ENCODE measurements at places on chromosomes 4 and X.

DNA sequence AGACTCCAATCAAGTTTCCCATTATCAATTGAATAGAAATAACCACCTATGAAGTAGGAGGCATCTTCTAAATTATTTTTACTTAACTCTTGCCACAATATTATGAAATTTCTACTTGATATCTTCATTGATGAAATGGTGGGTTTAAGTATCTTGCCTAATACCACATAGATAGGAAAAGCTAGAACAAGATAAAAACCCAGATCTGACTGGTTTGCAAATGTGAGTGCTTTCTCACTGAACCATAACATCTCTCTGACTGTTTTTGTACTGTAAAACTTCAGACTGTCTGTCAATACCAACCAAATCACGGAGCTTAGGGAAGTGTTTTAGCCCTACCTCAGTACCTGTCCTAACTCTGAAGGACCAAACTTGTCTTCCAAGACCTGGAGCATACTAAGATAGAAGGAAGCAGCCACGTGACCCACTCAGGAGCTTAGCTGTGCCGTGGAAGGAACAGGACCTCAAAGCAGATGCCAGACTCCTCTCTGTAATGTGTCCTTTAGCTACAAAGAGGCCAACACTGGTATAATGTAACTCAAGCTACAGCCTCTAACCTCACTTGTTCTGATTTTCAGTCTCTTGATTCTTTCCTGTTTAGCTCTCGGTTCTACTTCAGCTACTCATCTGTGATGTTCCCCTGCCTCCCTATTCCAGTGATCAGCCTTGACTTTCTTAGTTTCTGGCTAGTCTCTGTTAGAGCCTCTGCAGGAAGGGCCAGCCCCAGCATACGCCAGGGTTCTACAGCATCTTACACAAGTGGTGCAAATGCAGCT, 84.4 kb downstream of the LRP2BP start:
- DNase-seq, result no peak

DNA sequence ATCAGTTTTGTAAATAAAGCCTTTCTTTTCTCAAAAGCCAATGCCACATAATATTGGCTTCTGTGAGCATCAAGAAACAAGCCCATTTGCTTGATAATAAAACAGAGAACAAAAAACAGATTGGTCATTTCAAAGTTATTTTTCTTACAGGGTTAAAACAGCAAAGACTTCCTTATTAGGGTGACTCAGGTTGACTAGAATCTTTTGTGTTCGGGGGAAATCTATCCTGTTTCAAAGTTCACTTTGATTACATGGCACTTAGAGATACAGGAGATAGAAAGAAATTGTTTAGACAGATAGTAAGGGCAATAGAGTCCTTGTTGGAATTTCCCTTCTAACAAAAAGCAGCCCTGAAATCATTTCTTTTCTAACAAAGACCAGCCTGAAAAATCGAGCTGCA, 170.0 kb upstream of the GLRA2 start:
- no peak for DNase-seq

GRCh38 chrX:15854080-15854655, 445 bp downstream of the AP1S2 start:
- DNase-seq, result no peak

DNA sequence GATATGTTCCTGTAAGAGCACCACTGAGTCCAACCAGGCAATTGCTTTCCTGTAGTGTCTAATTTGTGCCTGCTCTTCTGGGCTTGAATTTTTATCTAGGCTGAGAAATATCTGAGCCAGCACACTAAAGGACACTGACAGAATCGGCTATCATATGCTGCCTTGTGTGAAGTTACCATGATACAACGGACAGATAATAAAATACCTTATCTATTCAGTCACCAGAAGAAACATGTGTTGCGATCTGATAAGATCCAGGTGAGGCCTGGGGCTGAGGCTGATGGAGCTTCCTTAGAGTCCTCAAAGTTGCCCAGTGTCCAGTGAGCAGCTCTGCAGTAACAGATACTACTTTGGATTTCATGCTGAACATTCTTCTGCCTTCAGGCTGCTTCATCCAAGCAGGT, 111.8 kb downstream of the ZNF518B start:
- no peak for DNase-seq

GRCh38 chr4:4890574-4891255, 31.2 kb downstream of the MSX1 start:
- no peak for DNase-seq

DNA sequence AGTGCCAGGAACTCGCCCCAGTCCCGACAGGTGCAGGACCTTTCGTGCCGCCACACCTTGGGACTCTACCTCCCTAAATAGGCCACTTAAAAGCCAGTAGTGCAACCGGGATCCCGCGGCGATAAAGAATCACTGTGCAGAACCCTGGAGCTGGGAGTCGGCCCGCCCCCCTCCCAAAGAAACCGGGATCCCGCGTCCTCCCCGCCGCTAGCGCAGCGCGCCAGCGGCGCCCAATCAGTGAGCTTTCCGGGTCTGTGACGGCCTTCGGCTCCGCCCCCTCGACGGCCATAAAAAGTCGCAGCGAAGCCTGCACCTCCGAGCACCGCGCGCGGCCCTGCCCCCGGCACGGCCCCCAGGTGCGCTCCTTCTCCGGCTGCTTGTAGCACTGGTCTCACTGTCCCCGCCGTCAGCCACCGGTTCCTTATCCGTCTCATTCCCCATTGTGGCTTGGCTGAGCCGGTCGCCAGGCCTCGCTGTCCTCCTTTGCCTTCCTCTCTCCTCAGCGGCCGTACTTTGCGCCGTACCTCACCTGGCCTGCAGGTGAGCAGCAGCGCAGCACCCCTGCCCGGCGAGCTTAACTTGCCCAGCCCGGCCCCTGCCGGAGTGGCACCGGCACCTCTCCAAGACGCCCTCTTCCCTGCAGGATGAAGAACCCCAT, at the start of gene LRAT:
LRAT (plus strand) TSS at position 318 of the 658 bp plus-strand sequence; CDS start at position 645, 327 bp downstream.
- DNase-seq, result no peak

DNA sequence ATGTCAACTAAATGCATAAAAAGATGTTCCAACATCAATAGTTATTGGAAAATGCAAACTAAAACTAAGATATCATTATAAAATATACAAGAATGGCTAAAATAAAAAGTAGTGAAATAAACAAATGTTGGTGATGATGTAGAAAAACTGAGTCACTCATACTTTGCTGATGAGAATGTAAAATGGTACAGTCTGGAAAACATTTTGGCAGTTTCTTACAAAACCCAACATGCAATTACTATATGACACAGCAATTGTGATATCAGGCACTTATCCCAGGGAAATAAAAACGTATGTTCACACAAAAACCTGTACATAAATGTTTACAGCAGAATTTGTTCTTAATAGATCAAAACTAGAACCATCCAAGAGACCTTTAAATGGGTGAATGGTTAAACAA, 182.6 kb downstream of the RTL9 start:
- peak; percentile 10 for DNase-seq

- DNase-seq, result no peak
These were observed 150.4 kb downstream of the TRIML1 start for GRCh38 chr4:188289531-188290125.

DNA sequence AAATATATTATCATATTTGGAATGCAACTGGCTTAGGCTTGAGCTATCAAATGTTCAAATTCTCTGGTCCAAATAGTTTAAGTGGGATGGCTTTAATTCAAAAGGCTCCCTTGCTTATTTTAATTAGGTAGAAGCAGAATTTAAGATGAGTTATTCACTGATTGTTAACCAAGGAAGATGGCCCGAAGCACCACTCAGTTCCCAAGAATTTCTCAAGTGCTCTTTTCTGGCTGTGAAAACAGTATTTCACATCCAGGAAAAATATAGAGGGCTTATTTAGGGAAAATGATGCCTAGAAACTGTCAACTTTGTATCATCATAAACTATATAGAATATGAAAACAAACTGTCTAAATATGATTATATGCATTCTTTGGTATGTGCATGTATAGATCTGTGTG, 246.5 kb upstream of the SFRP2 start:
- DNase-seq, result peak; percentile 40

GRCh38 chrX:150161193-150161592, 201.9 kb upstream of the MAMLD1 start:
- no peak for DNase-seq

DNA sequence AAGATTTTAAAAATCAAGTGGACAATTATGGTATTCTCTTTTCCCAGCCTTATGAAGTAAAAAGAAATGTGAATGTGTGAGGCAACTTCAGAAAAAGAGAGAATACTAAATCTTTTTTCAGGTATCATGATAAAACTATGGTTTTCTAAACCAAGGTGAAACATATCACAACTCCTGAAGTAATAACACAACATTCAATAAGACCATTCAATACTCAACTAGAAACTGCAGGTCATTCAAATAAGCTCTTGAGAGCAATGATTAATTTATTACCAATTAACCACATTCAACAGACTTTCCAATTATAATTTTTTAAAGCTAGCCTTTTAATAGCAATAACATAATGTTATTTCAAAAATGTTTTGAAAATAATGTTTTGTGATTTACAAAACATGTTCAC, 35.8 kb downstream of the SLC10A7 start:
- DNase-seq, result no peak

DNA sequence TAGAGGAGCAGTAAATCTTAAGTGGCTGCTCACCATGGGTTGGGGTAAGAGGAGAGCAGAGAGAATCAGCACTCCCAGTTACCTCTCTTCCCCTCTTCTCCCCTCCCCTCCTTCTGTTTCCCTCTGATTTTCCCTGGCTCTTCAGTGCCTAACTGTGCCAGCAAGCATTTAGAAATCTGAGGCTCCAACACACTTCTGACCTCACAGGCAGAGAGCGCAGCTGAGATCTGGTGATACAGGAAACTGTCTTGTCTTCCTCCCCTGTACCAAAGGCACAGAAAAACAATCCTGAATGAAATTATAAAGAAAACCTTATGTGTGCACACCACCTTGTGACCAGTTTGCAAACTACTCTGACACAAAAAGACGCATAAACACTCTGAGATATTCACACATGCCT, 82.4 kb upstream of the SMIM10 start:
- peak; percentile 54 for DNase-seq

- no peak for DNase-seq
These were observed 274.3 kb downstream of the BCOR start for GRCh38 chrX:39823424-39823823.

DNA sequence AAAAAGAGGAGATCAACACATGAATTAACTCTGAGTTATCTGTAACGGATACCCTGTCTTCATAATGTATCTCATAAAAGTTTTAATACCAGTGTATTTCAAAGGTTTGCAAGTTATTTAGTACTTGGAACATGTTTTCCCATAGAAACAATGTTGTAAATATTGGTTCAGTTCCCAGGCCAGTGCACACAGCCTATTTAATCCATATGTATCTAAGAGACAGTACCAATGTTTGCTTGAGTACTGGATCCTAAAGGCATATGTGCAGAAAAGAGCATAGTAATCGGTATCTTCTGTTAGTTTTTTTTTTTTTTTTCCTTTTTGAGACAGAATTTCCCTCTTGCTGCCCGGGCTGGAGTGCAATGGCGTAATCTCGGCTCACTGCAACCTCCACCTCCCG, 46.1 kb downstream of the SLIT2 start:
- DNase-seq, result no peak

DNA sequence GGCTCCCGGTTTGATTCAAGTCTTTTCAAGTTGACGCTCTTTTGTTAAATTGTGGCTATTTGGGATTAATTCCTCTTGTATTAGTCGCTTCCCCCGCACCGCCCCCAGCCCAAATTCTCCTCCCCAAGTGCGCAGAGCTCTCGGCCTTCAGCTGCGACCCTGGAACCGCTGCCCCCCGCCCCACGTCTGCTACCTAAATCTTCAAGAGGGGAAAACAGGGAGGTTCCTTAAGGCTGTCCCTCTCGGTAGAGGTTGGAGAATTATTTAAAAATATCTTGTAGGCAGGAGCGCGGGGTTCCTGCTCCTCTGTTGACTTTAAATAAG, 860 bp upstream of the RPS6KA3 start:
- no peak for DNase-seq

GRCh38 chr4:13584481-13584880, 40.2 kb upstream of the NKX3-2 start:
- no peak for DNase-seq

GRCh38 chr4:20378181-20378580, 126.5 kb downstream of the SLIT2 start:
- DNase-seq, result no peak

DNA sequence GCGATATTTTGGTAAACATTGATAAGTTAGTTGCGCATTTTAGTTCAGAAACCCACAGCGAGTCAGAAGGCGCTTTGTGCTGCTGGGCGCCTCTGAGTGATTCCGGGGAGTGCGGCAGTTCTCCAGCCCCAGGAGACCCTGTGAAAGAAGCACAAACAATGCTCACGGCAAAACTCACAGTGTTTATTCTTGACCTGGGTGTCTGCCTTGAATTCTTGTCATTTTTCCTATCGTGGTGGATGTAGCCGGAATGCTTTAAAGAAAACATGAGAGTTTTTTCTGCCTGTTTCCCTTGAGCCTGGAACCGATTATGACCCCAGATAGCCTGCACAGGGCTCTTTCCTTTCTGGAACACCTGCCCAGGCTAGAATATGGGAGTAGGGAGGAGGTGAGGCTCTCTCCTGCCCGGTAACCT, 6.7 kb downstream of the TBL1X start:
- DNase-seq, result no peak

GRCh38 chrX:114581528-114582263, 2.2 kb upstream of the HTR2C start:
- no peak for DNase-seq

DNA sequence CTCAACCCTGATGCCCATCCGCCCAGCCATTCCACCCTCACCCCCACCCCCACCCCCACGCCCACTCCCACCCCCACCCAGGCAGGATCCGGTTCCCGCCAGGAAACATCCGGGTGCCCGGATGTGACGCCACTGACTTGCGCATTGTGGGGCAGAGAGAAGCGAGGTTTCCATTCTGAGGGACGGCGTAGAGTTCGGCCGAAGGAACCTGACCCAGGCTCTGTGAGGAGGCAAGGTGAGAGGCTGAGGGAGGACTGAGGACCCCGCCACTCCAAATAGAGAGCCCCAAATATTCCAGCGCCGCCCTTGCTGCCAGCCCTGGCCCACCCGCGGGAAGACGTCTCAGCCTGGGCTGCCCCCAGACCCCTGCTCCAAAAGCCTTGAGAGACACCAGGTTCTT, at the start of gene MAGEA1:
MAGEA1 (plus strand) TSS at position 154 of the 400 bp plus-strand sequence. CDS start 3,106 bp downstream, outside the sequence.
- no peak for DNase-seq

DNA sequence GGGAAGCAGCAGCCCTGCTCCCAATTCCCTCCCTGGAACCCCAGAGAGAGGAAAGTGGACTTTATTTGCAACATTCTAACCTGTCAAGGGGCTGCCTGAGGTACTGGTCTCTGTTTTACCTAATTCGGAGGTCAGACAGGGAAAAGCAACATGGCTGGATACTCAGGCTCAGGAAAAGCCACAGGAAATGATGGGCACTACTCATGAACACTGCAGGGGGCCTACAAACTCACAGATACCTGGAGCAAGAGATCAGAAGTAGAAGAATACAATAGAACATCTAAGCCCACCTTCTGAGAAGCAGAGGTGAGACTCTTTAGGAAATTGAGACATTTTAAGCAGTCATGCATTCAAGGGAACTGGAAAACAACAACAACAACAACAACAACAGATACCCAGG, 15.4 kb upstream of the CSTF2 start:
- no peak for DNase-seq

GRCh38 chr4:77710059-77710458, 104.4 kb downstream of the CXCL13 start:
- no peak for DNase-seq

Measured in fibroblast of upper back skin (primary cell).